Right cardiac atrium (tissue), 5 donors: ENCODE measurements at places on chromosomes 1 and 21. TPM values are rescaled to one million over a fixed set of nuclear protein-coding genes. Genes with fewer than 3 reads are reported as not detected.

DNA sequence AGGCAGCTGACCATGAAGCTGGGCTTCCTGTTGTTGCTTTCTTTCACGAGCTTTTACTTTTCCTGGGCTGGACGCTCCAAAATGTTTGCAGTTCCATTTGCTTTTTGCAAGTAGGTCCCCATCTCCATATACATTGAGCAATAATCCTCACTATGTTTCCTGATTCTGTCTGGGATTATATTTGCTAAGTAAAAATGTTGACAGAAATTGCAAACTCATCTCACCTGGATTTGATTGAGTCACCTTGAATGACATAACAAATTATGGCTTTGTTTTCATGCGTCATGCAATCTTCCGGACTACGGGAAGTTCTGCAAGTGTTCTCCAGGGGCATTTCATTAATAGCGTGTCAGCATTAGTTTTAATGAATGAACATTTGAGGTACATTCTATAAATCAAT, 18.9 kb downstream of the ATP5PO start:
- no peak for DNase-seq

GRCh38 chr1:94463765-94464330, 45.7 kb downstream of the ABCD3 start:
- DNase-seq, result no peak

DNA sequence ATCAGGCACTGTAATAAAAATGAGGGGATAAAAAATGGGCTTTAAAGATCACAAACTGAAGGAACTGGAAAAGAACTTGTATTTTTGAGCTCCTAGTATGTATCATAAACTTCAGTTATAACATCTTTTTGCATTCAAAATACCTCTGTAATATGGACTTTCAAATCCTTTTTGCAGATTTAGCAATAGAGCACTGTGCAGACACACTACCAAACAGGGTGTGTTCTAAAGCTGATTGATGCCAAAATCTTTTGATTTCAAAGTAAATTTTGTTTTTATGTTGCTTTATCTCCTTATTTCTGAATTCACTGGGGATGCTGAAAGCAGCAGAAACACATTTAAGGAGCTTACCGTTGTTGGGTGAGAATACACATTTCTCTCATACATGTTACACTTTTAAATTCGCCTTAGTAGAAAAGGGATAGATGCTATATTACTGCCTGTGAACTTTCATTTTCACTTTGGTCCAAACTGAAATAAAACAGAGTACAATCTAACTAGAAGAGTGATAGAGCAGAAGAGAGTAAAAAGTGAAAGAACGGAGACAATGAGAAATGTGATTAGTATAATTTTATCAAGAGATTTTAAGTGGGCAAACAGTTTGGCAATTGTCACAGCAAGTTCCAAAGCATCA, 1126.6 kb downstream of the BRINP3 start:
- DNase-seq, result no peak

DNA sequence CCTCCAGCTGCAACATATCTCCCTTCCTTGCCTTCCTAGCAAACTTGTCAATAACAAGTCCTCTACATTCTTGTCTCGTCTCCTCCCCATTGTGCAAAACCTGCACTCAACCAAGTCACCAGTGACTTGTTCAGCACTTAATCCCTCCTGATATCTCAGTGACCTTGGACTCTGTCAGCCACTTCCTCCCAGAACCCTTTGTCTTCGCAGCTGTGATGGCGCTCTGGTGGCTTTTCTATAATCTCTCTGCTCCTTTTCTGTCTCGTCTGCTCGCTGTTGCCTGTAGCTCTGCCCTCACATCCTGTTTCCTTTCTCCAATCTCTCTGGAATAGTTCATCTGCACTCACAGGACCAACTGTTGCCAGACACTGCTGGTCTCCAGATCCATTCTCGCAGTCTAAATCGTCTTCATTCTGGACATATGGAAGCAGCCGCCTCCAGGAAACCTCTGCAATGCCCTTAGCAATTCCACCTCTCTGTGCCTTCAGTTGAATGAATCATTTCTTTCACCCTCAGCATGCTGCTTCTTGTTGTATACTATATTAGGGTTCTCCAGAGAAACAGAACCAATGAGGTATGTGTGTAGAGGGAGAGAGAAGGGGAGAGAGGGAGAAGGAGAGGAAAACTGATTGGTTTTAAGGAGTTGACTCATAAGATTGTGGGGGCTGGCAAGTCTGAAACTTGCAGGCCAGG, 17.4 kb upstream of the IFNAR2 start:
- DNase-seq, result no peak

The KRTAP19-1 gene
- total RNA-seq, result not detected
